ENCODE measurements at places on chromosomes 12 and 14.

- DNase-seq: no peak
These were observed 88.4 kb downstream of the TMCC3 start for GRCh38 chr12:94561943-94562411.

- DNase-seq: peak; percentile 13
These were observed 9.0 kb downstream of the TPH2 start for GRCh38 chr12:71947645-71948105.

DNA sequence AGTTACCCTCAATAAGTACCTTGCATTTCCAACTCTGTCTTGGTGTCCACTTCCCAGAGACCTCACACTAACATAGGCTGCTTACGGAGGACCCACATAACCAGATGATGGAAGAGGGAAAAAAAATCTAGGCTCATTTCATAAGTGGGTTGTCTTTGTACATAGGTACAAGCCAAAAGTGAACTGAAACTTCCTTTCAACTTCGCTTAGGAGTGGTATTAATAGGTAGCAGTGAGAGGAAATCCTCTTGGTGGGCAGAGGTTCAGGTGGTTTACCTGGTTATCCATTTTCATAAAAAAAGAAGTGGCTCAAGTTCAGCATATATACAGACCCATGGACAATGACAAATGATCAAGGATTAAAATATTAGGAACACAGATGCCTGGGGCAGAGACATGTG is 35.8 kb upstream of the RNU6-7 start:
- DNase-seq: no peak

DNA sequence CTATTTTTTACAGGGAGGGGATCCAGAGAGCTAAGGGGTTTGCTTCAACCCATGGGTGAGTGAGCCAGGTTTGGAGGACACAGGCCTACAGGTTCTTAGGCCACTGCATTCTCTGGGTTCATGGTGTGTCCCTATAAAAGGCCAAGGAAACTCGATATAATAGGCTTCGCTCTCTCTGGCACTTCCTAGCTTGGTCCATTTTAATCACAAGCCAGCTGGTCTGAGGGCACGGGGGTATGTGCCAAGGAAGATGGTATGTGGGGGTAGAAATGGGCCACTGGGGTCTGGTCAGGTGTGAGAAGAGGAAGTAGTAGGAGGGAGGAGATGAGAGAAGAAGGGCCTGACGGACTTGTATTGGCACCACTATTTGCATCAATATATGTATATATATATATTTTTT is 4.9 kb downstream of the ETV6 start:
- no peak for DNase-seq

- peak; percentile 82 for DNase-seq
These were observed 65.0 kb downstream of the PITPNM2 start for GRCh38 chr12:123085730-123086487.

DNA sequence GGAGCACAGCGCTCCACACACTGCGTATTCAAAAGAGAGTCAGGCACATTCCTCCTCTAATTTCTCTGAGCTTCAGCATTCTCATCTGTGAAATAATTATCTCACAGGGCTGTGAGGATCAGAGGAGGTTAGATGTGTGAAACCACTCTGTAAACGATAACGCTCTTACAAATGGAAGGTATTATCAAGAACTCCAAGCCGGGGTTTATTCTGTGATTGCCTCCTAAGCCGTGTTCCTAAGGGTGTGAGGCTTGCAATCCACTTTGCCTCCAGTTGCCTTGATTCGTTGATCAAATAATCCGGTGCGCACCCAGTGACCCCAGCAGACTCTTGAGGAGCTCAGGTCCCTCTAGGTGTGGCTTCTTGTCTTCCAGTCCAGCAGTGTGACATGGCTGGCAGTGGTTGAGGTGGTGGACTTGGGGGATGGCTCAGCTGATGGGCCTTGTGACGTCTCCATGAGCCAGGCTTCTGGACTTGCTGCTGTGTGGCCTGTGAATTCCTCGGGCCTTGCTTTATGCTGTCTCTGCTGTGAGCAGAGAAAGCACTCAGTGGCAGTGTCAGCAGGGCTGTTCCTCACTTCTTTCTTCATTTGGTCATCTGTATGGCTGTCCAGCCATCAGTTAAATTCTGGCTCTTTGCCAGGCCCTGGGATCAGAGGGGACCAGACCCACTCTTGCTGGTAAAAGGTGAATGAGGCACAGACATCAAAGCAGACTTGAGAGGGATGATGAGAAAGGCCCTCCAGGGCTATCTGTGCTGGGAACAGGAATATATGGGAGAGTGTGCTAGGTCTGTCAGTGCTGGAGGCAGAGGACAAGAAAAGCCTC is 71.0 kb downstream of the SLC25A47 start:
- DNase-seq: no peak

DNA sequence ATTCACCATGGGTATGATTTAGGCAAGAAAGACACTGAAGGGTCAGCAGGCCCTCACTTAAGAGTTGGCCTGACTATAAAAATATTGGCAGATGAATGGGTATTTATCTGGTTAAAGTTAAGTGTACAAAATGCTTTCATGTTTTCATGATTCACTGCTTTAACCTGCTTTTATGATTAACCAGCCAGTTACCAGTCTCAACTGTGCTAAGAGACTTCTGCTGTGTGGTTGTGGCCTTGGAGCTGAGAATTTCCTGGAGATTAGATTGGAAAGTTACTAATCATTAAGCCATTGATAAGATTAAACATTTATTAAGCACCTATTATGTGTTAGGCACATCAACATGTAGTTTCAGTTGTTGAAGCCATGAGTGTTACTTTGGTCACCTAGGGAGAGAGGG is 68.9 kb downstream of the RASSF8 start:
- no peak for DNase-seq

DNA sequence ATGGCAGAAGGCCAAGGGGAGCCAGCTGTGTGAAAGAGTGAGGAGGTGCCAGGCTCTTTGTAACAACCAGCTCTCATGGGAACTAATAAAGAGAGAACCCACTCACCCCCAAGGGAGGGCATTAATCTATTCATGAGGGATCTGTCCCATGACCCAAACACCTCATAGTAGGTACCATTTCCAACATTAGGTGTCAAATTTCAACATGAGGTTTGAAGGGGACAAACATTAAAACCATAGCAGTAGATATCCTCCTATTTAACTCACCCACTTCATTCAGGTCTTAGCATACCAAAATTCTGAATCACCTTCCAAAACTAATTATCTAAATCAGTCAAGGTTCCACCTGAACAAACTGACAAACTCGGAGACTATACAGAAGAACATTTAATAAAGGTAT is 75.3 kb downstream of the PPFIA2 start:
- no peak for DNase-seq

- peak; percentile 94 for DNase-seq
These were observed 22.4 kb downstream of the MAGOHB start for GRCh38 chr12:10590966-10591365.

DNA sequence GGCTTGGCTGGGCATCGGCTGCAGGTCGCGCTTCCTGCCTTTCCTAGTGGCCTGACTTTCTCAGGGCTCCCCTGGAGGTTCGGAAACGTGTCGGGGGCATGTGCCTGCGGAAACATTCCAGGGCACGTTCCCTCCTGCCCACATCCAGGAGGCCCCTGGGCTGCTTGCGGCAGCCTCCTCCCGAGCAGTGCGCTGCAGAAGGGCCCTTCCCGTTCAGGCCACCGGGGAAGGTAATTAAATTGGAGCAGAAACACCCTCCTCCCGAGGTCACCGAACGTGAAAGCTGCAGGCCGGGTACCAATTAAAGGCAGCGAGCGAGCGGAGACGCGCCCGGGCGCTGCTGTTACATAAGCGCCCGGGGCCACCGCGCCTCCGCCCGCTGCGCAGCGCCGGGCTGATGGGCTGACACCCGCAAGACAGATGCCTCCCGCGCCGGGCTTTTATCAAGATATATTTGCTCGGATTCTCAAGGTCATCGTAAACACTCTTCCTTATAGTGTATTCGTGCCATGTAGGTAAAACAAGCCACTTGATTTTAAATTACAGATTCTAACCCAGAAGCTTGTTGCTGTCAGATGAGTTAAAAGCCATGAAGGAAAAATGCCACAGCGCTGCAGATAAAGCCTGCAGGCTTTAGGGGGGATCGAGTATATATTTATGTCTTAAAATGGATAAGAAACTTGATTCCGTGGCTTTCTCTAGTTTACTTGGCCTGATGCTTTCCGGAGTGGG is 31.4 kb downstream of the SSPN start:
- no peak for DNase-seq

- peak; percentile 45 for DNase-seq
These were observed 85.3 kb upstream of the FLRT2 start for GRCh38 chr14:85444635-85445034.

GRCh38 chr14:101132051-101132571 is 228.6 kb upstream of the RTL1 start:
- no peak for DNase-seq

DNA sequence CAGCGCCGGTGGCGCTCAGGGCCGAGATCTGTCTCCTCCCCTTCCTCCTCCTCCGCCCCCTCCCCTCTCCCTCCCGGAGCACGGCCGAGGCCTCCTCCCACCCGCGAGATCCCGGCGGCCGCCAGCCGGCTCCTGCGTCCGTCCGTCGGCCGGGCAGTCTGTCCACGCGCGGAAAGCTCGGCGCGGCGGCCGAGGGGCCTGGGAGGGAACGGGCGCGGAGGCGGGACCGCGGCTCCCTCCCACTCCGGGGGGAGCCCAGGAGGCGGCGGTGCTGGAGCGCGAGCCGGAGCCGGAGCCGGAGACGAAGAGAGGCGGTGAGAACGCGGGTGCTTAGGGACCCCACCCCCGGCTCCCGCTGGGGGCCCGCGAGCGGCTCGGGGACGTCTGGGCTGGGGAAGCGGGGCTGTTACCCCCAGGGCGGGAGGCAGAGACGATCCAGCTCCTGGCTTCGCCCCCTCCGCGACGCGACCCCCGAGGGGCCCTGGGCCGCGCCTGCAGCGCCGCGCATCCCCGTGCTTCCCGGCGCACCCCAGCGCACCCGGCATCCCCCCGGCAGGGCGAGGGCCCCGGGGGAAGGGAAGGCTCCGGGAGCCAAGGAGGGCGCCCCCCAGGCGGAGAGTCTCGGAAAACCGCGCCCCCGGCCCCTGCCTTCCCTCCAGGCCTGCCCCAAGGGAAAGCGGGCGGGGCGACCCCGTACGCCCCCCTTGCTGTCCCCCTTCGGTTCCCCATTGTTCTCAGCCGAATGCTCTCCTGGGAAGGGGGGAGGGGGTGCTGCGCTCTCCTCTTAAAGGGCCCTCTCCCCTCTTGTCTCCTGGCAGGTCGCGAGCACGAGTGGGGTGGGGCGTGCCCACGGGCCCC is at the start of gene DTX1:
DTX1 (plus strand) TSS at position 100 of the 858 bp plus-strand sequence. CDS start 1,463 bp downstream, outside the sequence.
- no peak for DNase-seq

- DNase-seq: no peak
These were observed 21.9 kb downstream of the BDKRB1 start for GRCh38 chr14:96277890-96278289.

GRCh38 chr12:26360062-26360461 is 164.7 kb downstream of the SSPN start:
- no peak for DNase-seq

DNA sequence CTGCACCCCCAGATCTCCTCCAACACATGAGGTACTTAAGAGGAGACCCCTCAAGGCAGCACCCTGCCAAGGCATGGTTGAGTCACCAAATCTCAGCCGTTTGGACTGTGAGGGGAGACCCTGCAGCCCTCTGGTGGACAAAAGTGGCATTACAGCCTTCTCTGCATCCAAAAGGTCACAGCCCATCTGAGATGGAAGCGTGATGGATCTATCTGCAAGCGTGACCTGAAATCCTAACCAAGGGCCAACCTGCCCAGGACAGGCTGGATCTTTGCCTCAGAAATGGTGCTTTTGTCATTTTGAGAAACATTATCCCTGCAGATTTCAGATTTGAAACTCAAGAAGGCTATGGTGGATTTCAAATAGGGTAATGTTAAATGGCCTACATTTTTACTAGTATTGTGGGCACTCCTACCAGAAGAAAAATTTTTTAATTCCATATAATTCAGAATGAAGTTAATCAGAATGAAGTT is 23.7 kb upstream of the DHRS4 start:
- peak; percentile 67 for DNase-seq

GRCh38 chr12:29792132-29792531 is 8.4 kb upstream of the TMTC1 start:
- DNase-seq: no peak

DNA sequence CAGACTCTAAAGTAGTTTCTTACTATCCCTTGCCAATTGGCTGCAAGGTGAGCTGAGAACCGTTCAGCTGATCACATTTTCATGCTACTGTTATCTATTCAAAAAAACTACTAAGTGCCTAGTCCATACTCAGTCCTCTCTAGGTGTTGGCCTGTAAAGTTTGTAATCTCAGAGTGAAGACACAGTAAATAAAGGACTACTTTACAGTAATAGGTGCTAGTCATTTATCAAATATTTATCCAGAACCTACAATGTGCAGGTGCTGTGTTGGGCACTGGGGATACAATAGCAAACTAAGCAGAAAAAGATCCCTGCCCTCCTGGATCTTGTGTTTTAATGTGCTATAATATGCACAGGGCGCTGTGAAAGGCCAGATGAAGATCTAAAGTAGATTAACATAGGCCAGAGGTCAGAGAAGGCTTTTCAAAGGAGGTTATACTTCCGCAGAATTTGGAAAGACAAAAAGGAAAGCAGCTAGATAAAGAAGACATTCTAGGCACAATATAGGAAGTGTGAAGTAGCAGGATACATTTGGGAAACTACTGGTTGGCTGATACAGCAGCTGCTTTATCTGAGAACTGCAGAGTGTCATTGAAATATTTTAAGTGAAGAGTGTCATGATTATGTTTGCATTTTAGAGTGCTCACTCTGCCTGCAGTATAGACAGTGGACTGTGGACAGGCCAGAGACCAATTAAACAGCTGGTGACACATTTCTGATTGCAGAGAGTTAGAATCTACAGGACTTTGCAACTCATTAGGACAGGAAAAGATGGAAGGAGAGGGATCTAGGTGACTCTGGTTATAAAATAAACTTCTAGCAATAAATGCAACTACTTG is 8.0 kb upstream of the ACTR10 start:
- DNase-seq: no peak

DNA sequence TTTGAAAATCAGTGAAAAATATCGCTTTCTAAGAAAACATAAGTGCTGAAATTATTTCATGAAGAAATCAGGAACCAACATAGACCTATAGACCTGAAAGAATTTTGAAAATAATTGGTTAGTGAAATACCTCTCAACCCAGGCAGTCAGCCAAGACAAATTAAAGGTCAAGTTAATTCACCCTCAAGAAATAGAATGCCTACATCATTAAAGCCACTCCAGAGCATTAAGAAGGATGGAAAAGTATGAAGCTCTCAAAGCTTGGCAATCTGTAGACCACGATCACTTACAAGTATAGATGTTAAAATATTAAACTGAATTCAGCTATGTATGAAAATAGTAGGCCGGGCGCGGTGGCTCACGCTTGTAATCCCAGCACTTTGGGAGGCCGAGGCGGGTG is 48.3 kb downstream of the SFSWAP start:
- no peak for DNase-seq
